ENCODE measurements at places on chromosomes 11 and 22.

DNA sequence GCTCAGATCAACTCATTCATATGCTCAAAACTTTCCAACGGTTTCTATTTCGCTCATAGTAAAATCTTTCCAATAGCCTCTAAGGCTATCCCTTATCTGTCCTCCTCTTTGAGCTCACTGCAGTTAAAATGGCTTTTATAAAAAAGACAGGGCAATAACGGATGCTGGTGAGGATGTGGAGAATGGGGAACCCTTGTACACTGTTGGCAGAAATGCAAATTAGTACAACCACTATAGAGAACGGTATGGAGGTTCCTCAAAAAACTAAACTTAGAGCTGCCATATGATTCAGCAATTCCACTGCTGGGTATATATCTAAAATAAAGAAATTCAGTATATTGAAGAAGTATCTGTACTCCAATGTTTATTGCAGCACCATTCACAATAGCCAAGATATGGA, 345.6 kb downstream of the DLG2 start:
- no peak for DNase-seq

- DNase-seq, result no peak
Measured at GRCh38 chr11:117232911-117233409, 489 bp downstream of the RNF214 start.

- peak; percentile 38 for DNase-seq
Measured at GRCh38 chr11:70324376-70325115, 54.1 kb downstream of the PPFIA1 start.

GRCh38 chr11:93225662-93226061, 27.9 kb upstream of the SLC36A4 start:
- DNase-seq, result no peak

DNA sequence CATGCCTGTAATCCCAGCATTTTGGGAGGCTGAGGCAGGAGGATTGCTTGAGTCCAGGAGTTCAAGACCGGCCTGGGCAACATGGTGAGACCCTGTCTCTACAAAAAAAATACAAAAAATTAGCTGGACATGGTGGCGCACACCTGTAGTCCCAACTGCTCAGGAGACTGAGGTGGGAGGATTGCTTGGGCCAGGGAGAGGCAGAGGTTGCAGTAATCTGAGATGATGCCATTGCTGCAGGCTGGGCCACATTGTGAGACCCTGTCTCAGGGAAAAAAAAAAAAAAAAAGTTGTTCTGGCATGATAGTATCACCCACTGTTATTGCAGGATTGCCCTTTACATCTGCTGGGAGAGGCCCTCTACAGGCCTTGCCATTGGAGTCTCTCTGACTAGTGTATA, 18.4 kb downstream of the ATXN10 start:
- no peak for DNase-seq

DNA sequence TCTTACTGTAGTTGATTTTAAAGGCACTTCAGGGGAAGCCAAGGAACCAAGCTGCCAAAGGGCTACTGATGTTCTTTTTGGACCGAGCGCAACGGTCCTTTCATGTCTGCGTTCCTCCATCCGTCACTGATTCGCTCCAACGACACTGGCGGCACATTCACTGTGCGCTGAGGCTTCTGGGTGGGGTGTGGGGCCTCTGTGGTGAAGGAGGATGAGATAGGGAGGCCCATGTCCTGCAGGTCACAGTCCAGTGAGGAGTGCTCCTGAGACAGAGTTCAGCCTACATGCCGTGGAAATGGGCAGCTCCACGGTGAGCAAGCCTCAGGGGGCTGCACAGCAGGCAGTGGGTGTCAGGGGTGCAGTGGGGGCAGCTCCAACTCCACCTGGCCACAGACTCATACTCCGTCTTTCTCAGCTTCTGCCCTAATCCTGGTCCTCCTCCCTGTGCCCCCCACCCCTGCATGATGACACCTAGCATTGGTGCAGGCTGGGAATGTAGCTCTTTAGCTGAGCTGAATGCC, 87.8 kb upstream of the SHANK2 start:
- DNase-seq, result no peak

- DNase-seq, result peak; percentile 8
Measured at GRCh38 chr11:92225568-92226330, 1.1 kb downstream of the FAT3 start.

DNA sequence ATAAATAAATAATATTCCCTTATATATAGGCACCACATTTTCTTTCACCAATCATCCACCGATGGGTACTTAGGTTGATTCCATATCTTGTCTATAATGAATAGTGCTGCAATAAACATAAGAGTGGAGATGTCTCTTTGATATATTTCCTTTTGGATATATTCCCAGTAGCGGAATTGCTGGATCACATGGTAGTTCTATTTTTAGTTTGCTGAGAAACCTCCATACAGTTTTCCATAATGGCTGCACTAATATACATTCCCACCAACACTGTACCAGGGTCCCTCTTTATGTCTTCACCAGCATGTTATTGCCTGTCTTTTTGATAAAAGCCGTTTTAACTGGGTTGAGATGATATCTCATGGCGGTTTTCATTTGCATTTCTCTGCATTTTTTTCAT, 23.6 kb downstream of the PAMR1 start:
- DNase-seq, result no peak
